Effector memory CD4-positive, alpha-beta T cell (primary cell): ENCODE measurements at places on chromosomes 4 and X.

DNA sequence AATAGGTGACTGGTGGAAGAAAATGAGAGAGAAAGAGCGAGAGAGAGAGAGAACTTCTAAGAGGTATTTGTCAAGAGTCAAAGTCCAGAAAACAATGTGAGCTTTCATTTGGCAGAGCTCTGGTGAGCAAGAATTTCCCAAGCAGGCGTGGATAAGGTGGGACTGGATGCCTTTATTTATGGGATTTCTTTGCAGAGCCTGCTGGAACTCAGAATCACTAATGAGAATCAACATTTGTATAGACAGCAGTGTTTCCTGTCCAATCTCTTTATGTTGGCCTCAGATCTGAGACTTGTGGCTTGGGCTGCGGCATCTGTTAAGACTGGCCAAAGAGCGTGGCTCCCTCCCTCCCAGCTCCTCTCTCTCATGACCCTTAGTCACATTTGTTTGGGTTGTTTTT, 67.9 kb upstream of the TBL1X start:
- no peak for DNase-seq

- DNase-seq, result no peak
Measured at GRCh38 chr4:534101-534575, 35.1 kb downstream of the PIGG start.

- no peak for DNase-seq
Measured at GRCh38 chr4:27217261-27217769, 356.7 kb downstream of the STIM2 start.

- no peak for DNase-seq
Measured at GRCh38 chrX:82732861-82733260, 775.2 kb upstream of the POU3F4 start.

DNA sequence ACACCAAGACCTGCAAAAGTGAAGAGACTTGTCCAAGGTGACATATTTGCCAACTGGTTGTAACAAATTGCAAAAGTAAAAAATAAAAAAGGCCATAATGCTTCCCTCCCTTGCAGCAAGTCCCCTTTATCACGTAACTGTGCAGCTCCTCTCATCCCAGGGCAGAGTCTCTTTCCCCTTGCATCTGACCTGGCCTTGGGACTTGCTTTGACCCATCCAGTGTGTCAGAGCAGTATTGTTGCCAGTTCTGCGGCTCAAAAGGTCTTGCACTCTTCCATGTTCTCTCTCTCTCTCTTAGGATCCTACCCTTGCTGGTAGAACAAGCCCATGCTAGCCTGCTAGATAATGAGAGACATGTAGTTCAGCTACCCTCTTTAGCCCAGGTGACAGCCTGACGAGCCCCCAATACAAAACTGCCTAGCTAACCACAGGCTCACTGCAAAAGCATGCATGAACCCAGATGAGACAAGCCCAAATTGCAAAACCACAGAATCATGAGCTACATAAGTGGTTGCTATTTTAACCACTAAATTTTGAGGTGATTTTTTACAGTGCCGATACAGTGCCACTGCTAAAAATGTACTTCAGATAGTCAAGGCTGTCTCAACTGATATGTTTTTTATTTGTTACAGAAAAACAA, 289.5 kb upstream of the PPARGC1A start:
- DNase-seq, result no peak

DNA sequence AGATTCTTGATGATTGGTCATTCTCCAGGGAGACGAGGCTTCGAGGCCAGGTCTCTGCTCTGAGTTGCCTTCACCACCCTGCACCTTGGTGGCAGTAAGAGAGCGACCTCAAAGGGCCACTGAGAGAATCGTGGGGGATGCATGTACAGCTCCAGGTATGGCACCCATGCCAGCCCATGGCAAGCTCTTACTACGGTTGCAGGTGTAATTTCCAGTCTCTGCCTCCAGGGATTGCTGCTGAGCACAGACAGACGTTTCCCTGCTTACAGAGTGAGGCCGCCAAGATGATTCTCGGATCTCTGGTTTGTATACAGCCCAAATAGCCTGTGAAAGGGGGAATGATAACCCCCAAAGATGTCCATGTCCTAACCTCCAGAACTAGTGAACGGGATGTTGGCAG, 16.3 kb upstream of the DRD5 start:
- no peak for DNase-seq

DNA sequence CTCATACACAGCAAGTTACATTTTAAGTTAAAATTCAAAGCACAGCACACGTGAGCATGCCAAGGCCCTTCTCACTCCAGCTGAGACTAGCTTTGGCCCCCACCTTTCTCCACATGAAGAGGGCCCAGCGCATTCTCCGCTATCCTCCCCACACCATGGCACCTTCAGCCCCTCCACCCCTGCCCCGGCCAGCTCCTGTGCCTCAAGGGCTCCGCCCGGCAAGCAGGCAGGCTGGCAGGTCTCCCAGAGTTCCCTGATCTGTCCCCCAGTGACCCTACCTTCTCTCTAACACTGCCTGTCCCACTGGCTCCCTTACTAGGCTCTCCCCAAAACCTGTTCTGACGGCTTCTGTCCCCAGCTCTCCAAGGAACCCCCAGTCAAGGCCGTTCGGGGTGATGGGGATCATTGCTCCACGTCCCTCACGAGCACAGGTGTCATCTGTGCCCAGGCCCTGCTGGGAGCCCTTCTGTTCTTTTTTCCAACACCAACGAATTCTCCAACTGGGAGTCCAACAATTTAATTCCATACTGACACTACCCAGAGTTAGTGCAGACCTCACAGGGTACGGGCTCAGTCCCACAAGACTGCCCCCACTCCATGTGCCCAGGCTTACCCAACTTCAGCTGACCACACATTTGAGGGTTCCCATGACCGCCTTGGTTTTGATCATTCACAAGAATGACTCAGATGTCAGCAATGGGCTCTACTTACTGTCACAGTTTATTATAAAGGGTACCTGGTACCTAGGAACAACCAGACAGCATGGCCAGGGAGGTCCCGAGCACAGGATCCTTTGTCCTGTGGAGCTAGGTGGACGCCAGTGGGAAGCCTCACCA, 4.2 kb downstream of the LETM1 start:
- DNase-seq, result no peak

- no peak for DNase-seq
Measured at GRCh38 chrX:81390237-81390636, 188.3 kb downstream of the SH3BGRL start.

DNA sequence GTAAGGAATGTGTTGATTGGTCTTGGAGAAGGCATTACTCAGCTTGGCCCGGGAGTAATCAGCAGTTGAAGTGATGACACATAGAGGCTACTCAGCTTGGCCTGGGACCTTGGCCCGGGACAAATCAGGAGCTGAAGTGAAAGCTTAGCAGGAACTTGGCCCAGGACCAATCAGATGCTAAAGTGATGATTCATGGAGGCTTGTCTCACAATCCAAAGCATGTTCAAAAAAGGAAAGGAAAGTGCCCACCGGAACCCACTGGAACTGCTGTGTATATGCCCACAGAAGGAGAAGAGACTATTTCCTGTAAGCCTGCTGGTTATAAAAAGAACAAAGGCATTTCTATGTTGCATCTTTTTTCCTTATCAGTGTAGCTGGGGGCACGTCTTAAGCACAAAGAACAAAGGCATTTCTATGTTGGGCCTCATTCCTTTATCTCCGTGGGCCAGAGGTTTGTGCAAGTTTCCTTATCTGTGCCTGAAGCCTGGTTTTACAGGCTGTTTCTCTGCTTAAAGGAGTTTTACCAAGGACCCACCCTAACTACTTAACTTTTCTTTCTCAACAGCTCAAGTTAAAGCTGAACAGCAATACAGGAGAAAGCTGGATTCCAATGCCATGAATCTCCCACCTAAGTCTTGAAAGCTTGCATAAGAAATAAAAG, 1176.7 kb downstream of the NLGN4X start:
- DNase-seq, result no peak

GRCh38 chr4:173535165-173535902, 5.3 kb upstream of the HAND2 start:
- no peak for DNase-seq

DNA sequence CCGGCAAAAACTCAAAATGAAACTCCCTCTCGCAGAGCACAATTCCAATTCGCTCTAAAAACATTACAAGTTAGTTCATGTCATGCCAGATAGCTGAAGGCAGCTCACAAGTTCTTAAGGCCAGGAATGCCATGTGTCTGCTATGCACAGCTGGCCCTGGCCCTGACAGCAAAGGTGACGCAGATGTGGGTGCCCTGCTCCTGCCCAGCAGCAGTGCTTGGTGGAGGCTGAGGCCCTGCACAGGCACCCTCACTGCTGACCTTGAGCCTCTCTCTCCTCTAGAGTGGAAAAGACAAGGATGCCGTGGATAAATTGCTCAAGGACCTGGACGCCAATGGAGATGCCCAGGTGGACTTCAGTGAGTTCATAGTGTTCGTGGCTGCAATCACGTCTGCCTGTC, 2.9 kb downstream of the S100P start:
- no peak for DNase-seq

DNA sequence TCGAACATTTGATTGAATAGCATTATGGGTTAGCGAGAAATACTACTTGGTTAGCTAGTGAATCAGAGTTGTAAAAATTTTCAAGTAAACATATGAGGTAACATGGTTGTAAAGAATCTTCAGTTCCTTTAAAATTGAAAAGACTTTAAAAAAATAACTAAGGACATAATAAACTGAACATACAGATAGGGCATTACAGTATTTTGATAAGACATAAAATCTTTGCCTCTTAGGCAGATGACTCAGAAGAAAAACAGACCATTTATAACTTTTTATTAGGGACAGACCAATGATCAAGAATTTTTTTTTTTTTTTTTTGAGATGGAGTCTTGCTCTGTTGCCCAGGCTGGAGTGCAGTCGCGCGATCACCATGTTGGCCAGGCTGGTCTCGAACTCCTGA, 43.1 kb downstream of the PNMA5 start:
- no peak for DNase-seq

DNA sequence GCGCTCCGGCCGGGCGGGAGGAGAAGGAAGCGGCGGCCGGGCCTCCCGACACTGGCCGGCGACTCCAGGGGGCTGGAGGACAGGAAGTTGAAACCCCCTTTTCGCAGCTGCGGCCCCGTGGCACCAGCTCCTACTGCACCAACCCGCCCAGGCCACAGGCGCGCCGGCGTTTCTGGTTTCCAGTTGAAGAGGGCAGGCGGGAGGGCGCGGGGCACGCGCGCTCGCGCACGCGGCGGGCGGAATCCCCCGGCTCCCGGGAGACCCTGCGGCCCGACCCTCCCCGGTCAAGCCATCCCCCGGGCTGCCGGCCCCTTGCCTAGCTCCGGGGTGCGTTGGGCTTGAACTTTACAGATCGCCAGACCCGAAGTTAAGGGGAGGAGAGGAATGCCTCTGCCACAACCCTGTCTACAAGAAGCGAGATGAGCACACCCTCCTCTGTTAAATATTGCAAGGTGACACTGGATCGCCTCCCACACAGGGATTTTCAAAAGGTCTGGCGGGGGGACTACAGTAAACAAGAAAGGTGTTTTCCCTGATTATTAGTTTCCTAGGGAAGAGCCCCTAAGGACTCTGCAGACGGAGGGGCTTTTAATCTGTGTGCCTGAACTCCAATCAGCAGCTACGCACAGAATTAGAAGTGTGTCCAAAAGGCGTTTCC, 1.4 kb downstream of the ELOVL6 start:
- DNase-seq, result peak; percentile 25

DNA sequence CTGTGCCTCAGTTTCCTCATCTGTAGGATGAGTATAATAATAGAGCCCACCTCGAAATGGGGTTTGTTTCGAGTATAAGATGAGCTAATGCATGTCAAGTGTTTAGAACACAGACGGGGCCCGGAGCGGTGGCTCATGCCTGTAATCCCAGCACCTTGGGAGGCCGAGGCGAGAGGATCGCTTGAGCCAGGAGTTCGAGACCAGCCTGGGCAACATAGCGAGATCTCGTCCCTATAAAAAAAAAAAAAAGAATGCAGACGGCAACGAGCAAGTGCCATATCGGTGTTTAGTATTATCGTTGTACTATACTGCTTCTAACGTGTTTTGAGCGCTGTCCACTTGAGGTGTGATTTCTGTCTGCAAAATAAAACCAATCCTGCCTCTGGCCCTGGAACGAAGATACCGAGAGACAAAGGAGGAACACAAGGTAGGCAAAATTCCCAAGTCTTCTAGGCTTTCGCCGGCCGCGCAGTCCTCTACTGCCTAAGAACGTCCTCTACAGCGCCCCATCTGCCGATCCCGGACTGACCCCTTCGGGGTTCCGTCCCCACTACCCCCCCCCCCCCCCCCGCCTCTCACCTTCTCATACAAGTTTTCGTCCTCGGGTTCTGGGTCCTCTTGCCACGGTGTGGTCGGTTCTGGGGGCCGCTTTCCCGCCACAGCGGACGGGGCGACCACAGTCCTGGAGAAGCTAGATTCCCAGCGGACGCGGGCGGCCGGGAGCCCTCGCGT, 442 bp downstream of the NDUFB11 start:
- no peak for DNase-seq

GRCh38 chr4:81418572-81418971, 53.1 kb downstream of the RASGEF1B start:
- DNase-seq, result no peak

DNA sequence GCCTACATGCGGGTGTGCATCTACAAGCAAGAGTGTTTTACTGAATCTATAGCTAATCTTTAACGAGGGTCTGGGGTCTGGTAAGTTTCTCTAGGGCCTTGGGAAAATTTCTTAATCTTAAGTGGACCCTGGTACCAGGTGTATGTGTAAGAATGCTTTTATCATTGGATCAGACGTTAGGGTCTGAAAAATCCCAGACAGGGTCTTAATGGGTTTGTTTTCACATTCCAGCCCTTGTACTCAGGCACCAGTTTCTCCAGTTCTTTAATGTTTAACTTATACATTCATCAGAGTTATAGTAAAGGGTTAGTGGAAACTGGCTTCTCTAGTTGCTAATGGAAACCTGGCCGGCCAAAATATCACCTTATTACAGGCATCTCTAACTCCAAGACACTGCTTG, 11.6 kb downstream of the MAGEB16 start:
- no peak for DNase-seq

GRCh38 chrX:151713849-151714248, 2.0 kb upstream of the FATE1 start:
- DNase-seq, result no peak

DNA sequence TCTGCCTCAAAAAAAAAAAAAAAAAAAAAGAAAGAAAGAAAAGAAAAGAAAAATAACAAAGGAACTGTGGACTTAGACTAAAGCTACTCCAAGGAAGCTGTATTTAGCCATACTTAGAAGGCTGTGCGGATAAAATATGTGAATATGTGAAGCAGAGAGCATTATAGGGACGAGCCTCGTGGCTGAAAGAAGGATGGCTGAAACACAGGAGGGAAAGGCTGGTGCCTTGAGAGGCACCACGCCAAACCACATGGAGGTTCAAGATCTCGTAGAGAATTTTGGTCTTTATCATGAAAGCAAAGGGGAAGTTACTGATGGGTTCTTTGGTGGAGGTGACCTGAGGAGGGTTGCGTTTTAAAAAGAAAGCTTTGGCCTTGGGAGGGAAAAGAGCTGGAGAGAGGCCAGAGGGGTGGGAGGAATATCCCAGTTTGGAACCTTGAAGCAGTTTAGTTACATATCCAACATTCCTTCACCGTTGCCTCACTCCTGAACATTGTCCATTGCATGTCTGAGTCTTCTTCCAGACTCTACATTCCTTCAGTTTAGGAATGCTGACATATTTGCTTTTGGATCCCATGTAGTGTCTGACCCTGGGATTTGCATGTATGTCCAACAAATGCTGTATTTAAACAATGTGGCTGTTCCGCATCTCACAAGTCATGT, 82.5 kb downstream of the CPE start:
- no peak for DNase-seq
